ENCODE measurements at places on chromosomes 12 and 14. TPM values are rescaled to one million over a fixed set of nuclear protein-coding genes. Genes with fewer than 3 reads are reported as not detected.

KRT78 gene
- total RNA-seq = not detected

NKX2-8 gene
- total RNA-seq = not detected

DNA sequence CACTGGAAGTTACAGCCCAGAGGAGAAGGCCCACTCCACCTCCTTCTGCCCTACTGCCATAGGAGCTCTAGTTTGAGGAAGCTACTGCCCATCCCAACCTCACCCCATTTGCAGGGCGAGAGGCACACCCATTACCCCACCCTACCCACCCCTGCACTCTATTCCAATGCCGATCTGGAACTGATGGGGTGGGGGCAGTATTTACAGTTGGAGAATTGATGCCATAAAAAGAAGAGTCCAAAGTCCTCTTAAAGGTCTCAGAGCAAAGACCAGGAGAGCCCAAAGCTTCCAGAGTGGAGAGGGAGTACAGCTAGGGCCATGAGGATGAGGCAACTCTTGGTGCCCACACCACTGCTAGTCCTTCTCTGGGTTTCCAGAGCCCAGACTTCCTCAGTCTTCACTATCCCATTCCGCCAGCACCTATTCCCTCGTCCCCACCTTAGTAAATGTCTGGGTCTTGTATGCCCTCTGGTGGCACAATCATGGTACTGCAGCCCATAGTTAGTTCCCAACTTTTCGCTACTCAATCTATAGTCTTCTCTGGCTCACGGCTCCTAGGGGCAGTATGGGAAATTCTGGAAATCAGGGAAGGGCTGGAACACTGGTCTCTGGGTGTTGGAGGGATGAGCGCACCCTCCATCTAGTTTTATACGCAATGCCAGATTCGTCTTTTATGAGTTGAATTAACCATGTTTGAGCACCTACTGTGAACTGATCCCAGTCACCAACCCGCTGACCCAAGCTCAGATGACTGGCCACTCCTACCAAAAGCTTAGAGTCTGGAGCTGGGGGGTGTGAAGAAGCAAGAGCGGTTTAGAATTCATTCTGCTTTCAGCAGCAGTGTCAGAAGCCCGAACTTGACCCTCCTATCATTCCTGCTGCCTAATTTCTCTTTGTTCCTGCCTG is 6.9 kb upstream of the ADCY6 start:
- peak; percentile 39 for DNase-seq

GRCh38 chr12:120234643-120235368 is 30.7 kb downstream of the PXN start:
- peak; percentile 67 for DNase-seq

- no peak for DNase-seq
These were observed 1077.2 kb downstream of the VRK1 start for GRCh38 chr14:97874394-97874793.

DNA sequence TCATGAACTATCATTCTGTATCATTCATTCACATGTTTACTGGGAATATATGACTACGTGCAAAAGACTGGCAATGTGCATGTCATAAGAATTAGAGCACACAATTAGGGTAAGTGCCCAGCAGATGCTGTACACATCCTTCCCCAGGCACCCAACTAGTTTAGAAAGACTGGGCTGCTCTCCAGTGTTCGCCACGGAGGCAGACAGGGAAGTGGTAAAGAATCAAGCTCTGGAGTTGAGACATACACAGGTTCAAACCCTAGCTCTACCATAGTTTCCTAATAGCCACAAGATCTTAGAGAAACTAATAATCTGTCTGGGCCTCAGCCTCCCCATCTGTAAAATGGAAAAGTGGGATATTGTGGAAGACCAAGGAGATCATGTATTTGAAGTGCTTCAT is 6.8 kb downstream of the TMCC3 start:
- no peak for DNase-seq

- DNase-seq = no peak
These were observed 496.3 kb downstream of the NRXN3 start for GRCh38 chr14:78666336-78667056.

DNA sequence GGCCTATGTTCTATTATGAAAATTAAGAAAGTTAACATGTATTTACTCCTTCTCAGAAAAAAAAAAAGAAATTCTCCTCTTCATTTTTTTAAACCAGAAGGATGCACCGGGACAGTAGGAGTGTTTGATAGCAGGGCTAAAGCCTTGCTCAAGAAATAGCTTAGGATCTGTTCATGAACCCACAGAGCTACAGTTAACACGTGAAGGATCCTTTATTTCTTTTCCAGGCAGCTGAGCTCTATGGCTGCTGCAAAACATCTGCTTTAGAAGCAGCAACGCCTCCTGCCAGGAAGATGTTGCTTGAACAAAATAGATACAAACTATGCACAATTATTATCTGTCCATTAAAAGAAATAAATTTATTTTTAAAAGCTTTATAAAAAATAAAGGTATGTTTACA is 254.8 kb downstream of the PRKD1 start:
- DNase-seq = no peak

DNA sequence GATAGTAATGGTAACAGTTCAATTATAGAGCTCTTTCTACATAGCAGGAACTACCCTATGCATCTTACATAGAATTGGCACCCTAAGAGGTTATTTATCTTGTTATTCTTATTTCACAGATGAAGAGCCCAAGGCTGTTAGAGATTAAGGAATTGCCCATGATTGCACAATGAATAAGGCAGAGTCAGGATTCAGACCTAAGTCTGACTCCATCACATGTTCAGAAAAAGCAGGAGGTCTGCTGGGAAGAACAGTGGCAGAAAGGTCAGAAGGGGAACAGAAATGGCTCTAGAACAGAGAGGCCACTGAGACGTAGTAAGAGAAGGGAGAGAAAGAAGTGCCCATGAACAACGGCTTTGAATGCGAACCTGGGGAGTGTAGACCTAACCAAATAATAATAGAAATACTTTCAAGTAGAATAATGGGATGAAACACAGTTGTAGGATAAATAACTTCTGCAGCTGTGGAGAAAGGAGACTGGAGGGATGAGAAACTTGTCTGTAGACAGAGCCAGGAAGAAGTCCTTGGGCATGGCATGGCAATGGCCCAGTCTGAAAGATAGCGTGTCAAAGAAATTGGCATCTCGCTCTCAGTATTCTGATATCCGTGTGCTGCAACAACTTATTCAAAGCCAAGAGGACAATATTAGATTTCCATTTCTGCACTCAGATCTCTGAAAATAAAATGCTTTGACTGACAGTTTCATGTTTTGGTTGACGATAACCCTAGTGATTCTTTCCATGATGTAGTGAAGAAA is 17.6 kb downstream of the MYBPC1 start:
- no peak for DNase-seq
